T-helper 22 cell (primary cell): ENCODE measurements at places on chromosomes 3 and 15.

GRCh38 chr3:155815030-155815545 is 9.0 kb upstream of the C3orf33 start:
- no peak for DNase-seq

DNA sequence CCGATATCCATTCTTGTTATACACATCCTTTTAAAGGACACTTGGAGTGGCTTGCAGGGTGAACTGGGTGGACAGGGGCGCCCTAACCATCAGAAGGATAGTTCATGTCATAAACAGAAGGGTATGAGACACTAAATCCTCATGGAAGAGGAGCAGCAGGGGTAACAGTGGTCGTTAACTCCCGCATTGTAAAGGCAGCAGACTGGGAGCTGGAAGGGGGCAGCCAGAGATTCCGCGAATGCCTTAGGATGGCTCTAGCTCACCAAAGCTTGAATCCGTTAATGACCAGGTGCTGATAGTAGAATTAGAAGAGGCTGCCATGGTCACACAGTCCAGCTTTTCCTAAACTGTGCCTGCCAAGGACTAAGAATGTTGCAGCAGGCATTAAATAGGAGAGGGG is 85.2 kb upstream of the ANKRD34C start:
- DNase-seq, result no peak

GRCh38 chr3:154900816-154901215 is 179.3 kb upstream of the MME start:
- no peak for DNase-seq

- DNase-seq, result no peak
These were observed 77.6 kb downstream of the GALK2 start for GRCh38 chr15:49247556-49248110.

DNA sequence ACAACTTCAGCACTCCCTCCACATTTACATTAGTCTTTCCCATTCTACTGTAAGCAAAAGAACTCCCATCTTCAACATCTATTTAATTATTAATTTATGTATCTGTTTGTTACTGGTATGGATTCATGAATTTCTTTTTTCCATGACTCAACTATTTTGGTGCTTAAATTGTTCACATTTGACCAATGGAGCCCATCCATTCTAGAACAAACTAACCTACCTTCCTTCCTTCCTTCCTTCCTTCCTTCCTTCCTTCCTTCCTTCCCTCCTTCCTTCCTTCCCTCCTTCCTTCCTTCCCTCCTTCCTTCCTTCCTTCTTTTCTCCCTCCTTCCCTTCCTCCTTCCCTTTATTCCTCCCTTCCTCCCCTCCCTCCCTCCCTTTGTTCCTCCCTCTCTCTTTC is 16.8 kb upstream of the MBNL1 start:
- DNase-seq, result no peak

DNA sequence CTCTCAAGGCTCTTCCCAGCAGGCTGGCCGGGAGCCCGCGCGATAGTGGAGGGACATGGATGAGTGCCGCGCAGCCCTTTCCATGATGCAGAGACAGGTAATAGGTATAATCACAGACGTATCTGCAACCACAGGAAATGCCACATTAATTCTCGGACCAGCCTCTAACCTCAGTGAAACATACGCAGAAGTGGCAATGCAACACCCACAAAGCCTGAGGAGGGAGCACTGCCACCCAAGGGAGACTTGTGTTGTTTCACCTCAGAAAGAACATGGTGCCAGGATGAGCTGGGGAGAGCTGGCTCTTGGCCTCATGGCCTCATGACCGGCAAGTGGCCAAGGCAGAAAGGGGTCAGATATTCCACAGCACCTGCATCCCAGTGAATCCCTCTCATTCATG is 39.0 kb downstream of the PGPEP1L start:
- no peak for DNase-seq

DNA sequence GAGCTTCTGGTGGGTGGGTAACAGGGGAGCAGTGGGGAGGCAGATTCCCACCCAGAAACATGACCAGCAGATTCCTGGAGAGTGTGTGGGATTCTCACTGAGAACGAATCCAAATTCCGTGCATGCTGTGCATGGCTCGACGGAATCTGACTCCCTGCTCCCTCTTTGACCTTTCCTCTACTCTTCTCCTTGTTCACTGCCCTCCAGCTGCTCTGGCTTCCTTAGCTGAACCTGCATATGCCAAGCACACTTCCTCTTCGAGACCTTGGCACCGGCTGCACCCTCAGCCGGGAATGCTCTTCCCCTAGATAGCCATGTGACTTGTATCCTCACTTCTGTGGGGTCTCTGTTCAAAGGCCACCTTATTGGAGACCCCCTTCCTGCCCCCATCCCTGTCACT is 6.3 kb downstream of the INSYN1 start:
- no peak for DNase-seq

DNA sequence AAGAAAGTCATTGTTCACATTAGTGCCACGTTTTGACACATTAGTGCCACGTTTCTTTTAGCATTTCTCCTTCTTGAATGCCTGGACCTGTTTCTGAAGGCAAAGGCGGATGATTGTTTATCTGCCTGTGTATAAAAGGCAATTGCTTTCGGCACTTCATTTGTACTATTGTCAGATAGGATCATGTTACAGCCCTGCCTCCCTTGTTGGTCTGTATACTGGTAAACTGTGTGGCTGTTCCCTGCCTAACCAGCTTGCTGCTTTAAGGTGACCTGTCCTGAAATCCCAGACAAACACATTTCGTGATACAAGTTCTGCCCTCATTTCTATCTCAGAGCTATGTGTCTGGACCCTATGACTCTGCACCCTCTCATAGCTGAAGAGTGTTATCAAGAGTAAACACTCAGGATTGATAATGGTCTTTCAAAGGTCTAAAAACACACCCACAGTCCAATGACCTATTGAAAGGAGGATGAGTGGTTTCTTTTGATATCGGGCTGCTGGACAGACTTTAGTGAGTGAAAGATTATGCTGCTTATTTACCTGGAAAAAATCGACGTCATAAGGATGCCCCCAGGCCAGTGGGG is 276.3 kb upstream of the MCTP2 start:
- DNase-seq, result no peak

DNA sequence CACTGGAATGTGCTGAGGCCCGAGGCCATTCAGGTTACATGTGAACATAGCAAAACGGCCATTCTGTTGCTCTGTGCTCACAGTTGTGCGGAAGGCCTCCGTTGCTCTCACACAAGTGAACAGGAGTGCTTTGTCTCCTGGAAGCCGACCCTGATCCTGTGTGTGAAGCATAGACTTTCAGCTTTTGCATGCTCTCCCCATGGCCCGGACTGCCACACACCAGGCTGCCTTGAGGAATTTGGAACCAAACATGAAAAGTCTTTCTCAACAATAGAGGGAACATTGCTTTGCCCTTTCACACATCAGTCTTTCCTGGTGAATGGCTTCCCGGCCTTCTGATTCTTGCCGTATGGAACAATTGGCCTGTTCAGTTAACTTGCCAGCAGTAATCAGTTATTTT is 154.8 kb upstream of the LRIG1 start:
- no peak for DNase-seq

DNA sequence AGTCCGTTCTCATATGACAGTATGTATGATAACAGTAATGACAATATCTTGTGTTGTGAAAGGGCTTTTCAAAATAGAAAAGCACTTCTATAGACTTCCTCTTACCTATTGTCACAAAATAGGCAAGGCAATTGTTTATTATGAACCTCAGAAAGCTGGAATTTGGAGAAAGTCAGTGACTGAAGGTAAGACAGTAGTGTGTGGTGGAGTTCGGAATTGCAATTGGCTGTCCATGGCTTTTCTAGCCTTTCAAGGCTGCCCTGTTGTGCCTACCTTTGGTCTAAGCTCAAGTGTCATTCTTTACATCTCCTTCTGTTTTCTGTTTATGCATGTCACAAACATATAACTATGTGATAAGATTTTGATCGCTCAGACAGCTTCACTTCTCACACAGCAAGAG is 219.3 kb upstream of the NR2E3 start:
- DNase-seq, result no peak

DNA sequence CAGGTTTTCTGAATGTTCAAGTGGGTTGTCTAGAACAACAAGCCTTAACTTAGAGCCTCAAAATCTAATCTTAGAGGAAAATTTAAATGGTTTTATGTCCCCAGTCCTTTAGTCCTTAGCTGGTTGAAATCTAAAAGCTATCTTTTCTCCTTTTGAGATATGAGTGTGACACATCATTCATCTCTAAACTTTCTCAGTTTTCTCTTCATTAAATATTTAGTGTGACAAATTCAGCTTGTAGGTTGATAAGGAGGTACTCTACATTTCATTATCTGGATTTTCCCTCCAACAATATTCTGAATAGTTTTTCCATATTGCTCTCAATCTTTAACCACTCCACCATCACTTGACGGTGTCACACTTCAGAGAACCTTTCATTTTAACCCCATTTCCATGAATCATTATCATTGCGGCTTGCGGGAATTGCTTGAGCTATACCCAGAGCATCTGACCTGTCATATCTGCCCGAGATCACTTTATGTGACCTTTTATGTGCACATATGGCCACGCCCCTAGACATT is 16.1 kb upstream of the ATP8B4 start:
- no peak for DNase-seq

DNA sequence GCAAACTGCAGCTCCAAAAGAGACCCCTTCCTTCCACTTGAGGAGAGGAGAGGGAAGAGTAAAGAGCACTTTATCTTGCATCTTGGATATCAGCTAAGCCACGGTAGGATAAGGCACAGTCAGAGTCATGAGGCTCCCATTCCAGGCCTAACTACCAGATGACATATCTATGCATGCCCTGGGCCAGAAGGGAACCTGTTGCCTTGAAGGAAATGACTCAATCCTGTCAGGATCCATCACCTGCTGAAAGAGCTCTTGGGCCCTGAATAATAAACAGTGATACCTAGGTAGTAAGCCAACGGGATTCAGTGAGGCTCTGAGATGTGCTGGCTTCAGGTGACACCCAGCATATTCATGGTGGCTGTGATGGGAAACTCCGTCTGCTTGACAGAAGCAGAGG is 118.5 kb upstream of the EPHA3 start:
- DNase-seq, result no peak

GRCh38 chr3:44468572-44469520 is 8.6 kb downstream of the ZNF445 start:
- DNase-seq, result no peak

DNA sequence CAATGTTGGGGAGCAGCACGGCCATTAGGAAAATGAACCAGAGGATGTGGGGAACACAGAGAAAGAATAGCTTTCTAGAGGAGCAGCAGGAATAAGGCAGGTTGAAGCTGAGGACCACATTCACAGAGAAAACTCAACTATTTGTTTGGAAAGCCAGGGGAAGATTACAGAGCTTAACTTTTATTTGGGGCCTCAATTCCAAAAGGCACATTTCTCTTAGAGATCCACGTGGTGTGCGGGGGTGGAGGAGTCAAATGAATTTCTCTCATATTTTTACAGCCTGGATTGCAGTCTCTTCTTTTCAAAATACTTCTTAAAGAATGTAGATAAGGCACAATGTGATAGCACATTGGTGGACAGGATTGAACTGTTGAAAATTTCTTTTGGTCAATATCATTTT is 253.7 kb downstream of the ROBO1 start:
- no peak for DNase-seq

- DNase-seq, result no peak
These were observed 48.4 kb upstream of the SLC25A26 start for GRCh38 chr3:66172394-66172793.

DNA sequence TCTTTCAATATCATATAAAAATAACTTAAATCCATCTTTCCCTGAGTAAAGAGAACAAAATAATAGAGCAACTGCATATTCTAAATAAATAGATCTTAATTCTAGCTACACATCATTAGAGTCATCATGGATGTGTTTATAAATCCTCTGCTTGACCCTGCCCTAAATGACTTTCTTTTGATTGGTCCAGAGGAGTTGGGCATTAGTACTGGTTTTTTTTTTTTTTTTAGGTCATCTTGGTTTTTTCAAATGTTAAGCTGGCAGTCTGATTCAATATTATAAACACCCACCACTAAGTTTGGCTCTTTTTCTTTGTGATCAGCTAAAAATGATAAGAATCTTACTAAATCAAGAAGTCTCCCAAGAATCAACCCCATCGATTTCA is 504.0 kb upstream of the CBLB start:
- no peak for DNase-seq

DNA sequence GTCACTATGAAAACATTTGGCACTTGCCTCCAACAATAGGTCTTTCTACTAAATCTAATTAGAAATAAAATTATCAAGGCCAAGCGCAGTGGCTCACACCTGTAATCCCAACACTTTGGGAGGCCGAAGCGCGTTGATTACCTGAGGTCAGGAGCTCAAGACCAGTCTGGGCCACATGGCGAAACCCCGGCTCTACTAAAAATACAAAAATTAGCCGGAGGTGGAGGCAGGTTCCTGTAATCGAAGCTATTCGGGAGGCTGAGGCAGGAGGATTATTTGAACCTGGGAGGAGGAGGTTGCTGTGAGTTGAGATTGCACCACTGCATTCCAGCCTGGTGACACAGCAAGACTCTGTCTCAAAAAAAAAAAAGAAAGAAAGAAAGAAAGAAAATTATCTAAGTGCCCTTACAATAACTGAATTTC is 1.6 kb upstream of the PLD1 start:
- no peak for DNase-seq

DNA sequence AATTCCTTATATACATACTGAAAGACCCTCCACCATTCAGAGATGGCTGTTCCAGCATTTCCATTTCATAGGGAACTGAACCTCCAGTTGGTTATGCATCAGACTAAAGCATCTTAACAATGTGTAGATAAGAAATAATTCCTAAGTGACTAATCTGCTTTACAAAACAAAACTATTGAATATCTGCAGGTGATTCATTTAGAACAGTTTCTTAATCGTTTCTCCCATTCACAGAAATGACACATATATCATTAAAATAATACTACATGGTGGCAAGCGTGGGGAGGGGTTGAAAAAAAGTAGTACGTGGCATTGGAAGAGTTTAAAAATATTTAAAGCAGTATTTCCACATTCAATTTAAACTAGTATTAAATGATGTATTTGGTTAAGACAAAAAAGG is 19.5 kb downstream of the COPS2 start:
- no peak for DNase-seq

GRCh38 chr3:129068291-129068886 is 7.8 kb downstream of the GP9 start:
- no peak for DNase-seq

GRCh38 chr3:166085164-166085856 is 248.1 kb upstream of the BCHE start:
- DNase-seq, result no peak

- DNase-seq, result no peak
These were observed 86.2 kb downstream of the FBN1 start for GRCh38 chr15:48559285-48559684.

- no peak for DNase-seq
These were observed 274.6 kb downstream of the NTRK3 start for GRCh38 chr15:87981969-87982368.

DNA sequence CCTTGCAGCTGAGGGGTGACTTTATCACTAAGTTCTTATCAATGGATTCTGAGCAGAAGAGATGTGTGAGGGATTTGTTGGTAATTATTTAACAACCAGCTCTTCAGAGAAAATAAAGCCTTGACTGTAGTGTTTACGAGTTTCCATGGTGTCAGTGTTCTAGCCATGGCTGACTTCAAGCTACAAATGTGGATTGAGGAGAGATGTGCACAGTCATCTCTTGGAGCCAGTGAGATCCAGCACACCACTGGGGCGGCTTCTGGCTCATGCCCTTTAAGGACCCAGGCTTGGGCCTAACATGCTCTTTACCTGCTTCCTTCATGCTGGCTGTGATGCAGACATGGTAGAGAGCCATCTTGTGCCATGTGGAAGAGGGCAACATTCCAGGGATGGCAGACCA is 145.6 kb upstream of the MRPS22 start:
- no peak for DNase-seq
